ENCODE measurements at places on chromosomes 3 and 15.

- no peak for DNase-seq
Observed at GRCh38 chr15:74383286-74383685, 15.8 kb upstream of the CYP11A1 start.

GRCh38 chr3:15820911-15821310 is 23.1 kb upstream of the ANKRD28 start:
- DNase-seq = no peak

GRCh38 chr15:73455876-73456275 is 12.9 kb downstream of the REC114 start:
- DNase-seq = no peak

GRCh38 chr3:24318677-24319287 is 175.9 kb downstream of the THRB start:
- DNase-seq = peak; percentile 50

GRCh38 chr3:172612871-172613678 is 89.8 kb upstream of the TNFSF10 start:
- DNase-seq = no peak

DNA sequence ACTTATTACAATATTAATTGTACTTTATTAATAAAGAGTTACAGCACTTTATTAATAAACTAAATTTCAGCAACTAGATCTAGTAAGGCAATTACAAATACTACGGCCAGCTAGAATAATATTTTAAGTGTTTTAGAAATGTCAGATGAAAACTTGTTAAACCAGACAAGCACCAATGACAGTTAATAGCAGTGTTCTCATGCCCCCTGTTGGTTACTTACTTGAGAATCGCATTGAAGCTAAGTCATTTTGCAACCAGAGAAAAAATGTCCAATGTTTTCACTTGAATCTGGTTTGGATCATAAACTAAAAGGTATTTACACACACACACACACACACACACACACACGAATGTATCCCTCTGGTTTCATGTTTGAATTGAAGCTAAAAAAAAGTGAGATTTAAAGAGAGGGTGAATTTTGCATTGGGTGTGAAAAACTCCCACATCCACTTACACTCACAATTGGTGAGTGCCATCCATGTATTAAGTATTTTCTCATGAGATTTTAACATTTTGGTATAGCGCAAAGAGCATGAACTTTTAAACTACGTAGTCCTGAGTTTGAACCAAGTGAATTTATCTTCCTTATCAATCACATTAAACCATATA is 347.7 kb downstream of the ZBBX start:
- DNase-seq = peak; percentile 74

- peak; percentile 25 for DNase-seq
Observed at GRCh38 chr15:85380812-85381642, 624 bp downstream of the AKAP13 start.

- DNase-seq = no peak
Observed at GRCh38 chr3:164417955-164418354, 660.3 kb downstream of the SI start.

- no peak for DNase-seq
Observed at GRCh38 chr3:152496716-152497115, 228.0 kb downstream of the MBNL1 start.

DNA sequence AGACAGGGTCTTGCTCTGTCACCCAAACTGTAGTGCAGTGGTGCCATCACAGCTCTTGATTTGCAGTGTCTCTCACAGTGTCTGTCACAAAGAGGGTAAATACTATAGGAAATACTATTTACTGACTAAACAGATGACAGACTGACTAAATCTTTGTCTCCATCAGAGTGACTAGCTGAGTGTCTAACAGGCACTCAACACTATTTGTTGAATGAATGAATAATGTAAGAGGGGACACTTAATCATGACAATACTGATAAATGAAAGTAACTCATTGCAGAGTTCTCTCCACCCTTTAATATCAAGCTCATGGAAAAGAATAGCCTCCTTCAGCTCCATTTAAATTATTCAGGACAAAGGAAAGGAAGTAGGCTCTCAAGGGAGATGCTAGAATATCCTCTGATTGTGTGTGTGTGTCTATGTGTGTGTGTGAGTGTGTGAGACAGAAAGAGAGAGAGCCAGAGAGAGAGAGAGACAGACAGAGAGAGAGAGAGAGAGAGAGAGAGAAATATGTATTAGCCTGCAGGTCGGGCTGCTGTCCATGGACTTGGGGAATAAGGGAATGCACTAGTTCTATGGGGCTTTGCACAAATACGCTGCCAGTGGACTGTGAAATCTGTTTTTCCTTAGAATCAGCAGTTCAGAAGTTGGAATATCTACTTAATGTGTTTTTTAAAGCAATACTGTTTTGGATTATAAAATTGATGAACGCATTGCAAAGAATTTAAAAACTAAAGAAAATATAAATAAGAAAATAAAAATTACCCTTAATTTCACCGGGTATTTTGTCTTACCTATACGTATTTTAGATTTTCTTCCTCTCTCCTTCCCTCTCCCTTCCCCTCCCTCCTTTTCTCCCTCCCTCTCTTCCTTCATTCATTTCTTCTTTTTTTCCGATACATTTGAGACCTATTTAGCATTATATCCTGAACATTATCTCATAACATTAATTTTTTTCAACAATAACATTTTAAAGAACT is 132.9 kb upstream of the LRIG1 start:
- DNase-seq = peak; percentile 43

- no peak for DNase-seq
Observed at GRCh38 chr15:49644364-49644794, 23.5 kb downstream of the DTWD1 start.

DNA sequence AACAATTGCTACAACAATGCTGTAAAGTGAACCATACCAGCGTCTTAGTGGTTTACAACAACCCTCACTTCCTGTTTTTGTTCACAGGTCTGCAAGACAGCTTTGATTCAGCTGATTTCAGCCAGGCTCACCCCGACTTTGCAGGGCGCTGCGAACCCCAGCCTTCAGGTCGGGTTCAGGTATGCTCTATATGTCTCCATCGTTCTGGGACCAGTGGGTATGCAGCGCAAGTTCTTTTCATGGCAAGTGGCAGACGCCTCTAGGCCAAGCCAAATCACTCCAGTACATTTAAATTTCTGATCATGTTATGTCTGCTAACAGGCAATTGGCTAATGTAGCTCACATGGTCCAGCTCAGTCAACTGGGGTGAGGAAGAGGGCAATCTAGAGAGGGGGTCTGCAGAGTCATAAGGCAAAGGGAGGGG is 52.4 kb upstream of the RGMA start:
- DNase-seq = no peak

DNA sequence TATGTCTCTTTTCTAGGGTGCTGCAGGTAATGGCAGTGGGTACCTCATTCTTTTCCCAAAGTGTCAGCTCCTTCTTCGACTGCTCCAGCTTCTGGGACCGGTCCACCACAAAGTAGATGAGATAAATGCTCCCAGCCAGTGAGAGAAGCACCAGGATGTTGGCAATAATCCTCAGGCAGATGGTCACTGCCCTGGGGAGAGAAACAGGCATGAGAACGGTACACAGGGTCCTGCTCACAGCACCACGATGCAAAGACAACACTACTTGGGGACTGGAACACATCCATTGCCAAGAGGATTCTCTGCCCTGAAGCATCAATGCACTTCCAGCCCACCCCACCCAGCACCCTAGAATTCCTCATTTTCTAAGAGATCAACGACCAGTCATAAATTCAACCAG is 22.4 kb downstream of the TMC3 start:
- no peak for DNase-seq

GRCh38 chr15:58762731-58763130 is 8.4 kb upstream of the MINDY2 start:
- DNase-seq = no peak

- DNase-seq = no peak
Observed at GRCh38 chr3:174342171-174342570, 517.0 kb upstream of the NAALADL2 start.
